ENCODE measurements at places on chromosomes 4 and X. TPM values are rescaled to one million over a fixed set of nuclear protein-coding genes. Genes with fewer than 3 reads are reported as not detected.

UXT gene
- 105 TPM for total RNA-seq

KCND1 gene
- 1.9 TPM for total RNA-seq

SUPT20HL2 gene
- total RNA-seq: not detected

FAM47E gene
- 1.3 TPM for total RNA-seq

IL3RA gene
- not detected for total RNA-seq

PRRG1 gene
- 14.1 TPM for total RNA-seq

CLIC2 gene
- total RNA-seq: 29.8 TPM
